ENCODE measurements at places on chromosomes 11 and 22.

DNA sequence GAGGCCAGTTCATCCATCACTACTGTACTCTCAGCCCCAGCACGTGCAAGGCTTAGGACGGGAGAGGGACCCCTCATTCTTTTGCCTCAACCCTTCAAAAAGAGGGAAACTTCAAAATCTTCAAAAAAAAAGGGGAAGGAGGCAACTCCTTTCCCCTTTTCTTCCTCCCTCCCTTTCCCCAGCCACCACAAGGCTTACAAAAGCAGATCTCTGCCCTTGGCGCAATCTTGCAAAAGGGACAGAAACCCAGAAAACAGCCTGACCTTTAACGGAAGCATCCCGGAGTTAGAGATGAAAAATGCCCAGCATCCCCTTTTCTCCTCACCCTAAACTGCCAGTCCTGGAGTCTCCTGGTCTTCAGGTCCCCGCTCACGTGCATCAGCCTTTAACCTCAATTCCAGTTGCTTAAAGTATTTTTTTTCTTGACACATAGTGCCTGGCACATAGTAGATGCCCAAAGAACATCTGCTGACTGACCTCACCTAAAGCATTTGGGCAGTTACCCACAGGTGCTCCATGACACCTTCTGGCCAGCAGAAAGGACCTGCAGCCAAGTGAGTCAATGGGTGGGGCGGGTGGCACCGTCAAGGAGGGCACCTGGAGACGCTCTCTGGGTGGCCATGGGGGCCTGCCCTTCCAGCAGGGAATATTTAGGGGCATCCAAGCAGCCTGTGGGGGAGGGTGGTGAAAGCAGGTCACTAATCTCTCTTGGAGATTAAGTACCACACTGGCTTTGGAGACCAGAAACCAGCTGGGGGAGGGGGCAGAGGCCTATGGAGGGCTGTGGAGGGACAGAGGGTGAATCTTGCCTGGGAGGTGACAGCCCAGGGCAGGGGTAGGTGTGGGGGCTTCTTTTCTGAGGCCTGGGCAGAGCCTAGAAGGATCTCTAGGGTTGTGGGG, 16.3 kb downstream of the NECTIN1 start:
- DNase-seq: no peak

- no peak for DNase-seq
Observed at GRCh38 chr11:77515483-77515882, 41.6 kb upstream of the PAK1 start.

DNA sequence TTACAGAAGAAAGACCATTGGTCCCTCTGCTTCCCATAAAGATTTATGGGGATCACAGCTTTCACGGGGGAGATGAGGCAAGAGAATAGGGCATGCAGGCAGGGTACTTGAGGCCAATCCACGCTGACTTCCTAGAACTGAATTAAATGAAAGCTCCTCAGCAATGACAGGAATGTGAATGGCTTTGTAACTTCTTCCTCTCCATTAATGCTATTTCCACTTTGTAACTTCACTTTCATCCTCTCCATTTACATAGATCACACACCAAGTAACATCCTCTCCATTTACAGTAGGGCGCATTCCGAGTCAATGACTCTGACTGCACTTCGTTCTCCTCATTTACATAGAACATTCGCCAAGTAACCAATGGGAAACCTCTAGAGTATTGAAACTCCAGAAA, 89.8 kb downstream of the PIWIL4 start:
- no peak for DNase-seq

GRCh38 chr22:49406879-49407587, 420.6 kb downstream of the BRD1 start:
- no peak for DNase-seq

- no peak for DNase-seq
Observed at GRCh38 chr11:114883472-114883871, 205.1 kb downstream of the NXPE2 start.

DNA sequence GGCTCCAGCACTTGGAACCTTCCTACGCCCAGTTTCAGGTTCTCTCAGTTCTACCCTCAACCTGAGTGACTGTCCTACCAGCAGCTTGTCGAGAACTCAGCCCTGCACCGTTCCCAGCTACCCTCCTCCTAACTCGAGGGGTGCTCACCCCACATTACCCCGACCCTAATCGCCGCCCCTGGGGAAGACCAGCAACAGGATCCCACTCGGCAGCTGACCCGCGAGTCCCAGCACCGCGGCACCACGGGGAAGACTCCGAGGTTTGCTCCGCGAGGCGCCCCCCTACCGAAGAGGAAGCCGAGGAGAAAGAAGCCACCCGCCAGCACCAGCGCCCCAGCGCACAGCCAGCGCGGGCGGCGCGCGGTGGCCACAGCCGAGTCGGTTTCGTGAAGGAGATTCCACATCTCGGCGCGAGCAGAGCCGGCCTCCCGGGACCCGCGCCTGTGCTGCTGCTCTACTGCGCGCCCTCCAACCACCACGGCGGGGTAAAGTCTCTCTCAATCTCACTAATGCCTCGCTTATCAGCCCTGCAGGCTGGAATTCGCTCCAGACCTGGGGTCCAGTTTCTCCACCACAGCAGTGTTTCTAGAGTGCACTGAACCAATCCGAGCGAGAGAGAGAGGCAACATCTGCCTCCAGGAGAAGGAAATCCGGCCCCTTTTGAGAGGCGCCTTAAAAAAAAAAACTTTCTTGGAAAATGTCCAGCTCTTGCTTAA, at the start of gene FOLH1:
Gene FOLH1, minus strand, starts transcription at position 597 of the 716 bp plus-strand sequence. Its CDS starts 193 bp downstream, at position 404.
- no peak for DNase-seq

DNA sequence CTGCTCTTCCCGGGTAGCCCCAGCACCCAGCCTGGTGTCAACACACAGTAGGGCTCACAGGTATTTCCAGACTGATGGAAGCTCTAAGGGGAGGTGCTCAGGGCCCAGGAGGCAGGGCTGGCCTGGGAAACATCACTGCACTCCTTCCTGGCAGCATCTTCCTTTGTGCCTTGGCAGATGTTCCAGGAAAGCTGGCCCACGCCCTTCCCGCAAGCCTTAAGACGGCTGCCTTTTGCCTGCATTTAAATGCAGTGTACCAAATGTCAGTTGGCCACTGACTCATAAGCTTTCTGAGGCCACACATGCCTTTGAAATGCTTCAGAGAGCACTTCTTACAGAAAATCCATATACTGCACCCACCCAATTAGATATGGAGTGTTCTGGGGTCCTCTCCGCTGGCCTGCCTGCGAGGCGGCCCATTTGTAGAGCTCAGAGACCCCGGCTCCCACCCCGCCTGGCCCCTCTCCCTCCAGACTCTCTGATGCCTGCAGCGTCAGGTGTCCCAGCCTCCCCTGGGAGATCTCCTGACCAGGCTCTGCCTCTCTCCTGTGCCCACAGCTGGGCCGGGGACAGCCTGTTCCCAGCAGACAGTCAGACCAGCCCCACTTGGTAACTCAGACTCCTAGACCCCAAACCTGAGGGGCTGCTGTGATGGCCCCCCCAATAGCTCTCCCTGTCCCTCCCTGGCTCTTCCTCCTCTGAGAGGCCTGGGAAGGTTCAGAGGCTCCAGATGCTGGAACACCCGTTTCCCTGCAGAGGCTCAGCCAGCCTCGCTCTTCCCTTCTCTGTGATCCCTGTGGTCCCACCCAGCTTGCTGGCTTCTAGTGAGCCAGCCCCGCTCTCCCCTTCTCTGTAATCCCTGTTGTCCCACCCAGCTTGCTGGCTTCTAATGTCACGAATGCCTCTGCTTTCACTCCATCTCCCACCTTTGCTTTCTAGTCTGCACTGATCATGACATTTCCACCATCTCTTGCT, 47.6 kb upstream of the THY1 start:
- DNase-seq: no peak

DNA sequence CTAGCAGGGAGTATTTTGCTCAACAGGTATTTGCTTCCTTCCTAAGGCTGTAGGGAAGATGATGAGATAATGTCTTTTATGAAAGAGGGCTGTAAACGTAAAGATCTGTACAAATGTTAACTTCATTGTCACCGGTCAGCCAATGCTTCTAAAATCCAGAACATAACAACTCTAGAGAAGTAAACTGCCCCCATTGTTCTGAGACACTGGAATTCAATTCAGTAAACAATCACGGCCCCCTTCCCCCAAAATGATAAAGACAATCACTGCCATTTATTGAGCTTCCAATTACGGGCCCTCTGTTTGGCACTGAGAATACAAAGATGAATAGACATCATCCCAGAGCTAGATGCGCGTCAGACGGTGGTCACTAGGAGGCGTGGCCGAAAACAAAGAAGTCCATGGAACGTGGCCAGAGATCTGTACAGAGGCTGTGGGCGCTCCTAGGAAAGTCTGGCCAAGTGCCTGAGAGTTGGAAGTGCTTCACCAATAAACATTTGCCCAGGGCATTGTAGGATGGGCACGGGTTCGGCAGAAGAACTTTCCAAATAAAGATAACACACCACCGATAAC, 576 bp downstream of the TMEM258 start:
- DNase-seq: no peak

DNA sequence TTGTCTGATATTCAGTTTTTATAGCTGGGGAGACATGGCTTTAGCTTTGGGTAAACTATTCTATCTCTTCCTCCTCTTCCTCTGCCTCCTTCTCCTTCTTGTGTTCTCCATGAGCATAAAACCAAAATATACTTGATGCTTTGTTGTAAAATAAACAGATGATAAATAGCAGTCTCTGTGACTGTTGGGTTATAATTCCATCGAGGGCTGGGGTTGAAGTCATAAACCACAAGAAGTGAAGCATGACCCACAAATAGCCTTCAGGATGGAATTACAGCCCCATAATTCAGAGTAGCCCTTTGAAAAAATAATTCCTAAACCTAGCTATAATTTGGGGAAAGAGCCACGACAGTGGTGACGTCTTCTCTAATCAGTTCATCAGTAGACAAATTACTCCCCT, 177.7 kb downstream of the SNX19 start:
- no peak for DNase-seq

DNA sequence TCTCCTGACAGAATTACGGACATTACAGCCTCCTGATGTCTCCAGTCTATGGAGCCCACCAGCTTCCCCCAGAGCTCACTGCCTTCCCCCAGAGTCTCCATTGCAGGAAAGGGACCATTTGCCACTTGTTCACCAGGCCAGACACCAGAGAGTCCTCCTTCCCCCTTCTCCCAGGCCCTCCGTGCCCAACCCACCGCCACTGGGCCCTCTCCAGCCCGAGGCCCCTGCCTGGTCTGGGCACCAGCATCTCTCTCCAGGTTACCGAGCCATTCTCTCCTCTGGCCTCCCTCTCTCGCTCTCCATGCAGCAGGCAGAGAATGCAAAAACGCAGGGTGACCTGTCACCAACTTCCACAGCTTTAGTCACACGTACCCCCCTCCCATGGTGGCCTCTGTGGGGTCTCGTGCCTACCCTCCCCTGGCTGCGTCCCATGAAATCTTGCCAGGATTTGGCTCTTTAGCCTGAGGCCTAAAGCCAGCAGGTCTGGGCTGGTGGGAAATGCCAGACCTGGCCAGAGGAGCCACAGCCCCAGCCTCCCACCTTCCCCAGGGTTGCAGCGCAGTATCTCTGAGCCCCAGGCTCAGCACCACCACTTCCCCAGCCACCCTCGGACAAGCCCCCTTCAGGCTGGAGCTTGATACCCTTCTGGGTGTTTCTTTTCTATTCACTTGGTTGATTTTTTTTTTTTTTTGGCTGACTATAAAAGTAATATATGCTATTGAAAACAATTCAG, 6.8 kb upstream of the SERPINH1 start:
- DNase-seq: no peak

DNA sequence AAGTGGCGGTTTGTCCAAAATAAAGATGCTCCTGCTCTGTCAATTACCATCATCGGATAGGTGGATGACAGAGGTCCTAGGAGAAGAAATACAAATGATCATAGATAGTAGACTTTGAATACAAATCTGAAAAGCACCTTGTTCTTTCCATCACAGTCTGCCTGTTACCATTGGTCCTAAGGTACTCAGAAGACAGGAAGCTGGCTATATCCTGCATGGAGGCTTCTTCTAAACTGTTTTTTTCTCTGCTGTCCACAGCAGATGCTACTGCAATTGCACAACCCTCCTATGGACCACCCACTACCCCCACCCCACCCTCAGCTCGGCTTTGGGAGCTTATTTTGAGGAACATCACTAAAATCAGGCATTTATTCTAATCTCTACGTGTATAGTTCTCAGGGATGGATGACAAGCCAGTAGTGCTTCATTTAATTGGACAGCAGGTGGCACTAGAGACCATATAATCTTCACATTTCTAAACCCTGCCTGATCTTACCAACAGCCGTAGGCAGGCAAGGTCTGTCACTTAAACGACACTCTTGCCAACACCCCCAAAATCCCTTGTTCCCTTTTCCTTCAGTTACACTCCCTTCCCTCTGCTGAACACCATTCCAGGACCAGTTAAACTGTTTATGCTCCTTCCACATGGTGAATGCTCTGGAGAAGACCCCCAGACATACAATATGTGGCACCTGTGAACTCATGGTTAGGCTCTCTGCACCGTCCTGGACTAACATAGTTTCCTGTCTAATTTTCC, 6.6 kb upstream of the PTS start:
- DNase-seq: peak; percentile 4

GRCh38 chr22:50298266-50298637, 9.2 kb downstream of the PLXNB2 start:
- DNase-seq: no peak

- no peak for DNase-seq
Observed at GRCh38 chr11:46490666-46491065, 99.1 kb upstream of the CHRM4 start.

DNA sequence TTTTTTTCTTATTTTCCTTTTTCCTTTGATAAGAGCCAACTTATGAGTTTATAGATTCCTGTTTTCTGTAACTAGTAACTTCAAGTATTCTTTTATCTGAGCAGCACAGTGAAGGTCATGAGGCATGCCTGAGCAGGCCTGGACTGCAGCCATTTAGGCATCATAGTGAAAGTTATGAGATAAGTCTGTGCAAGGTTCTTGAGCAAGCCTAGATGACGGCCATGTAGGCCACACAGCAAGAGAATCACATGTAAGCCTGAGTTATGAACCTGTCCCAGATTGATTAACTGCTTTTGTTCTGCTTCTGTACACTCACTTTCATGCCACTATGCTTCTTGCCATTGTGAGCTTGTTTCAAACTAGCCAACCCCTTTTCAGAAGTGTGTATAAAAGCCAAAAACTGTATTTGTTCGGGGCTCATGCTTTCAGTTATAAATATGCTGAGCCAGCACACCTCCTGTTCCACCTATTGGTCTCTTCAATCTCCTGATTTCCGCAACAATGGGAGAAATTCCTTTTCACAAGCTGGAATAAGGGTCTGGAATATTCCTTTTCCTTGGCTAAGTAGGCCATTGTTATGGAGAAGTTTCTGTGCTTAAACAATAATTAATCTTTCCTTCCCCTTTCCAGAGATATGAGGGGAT, 745.7 kb downstream of the FAM181B start:
- no peak for DNase-seq

Data from NCI-H2107 (cell line).